ENCODE measurements at places on chromosomes 7 and 10. TPM values are rescaled to one million over a fixed set of nuclear protein-coding genes. Genes with fewer than 3 reads are reported as not detected.

DNA sequence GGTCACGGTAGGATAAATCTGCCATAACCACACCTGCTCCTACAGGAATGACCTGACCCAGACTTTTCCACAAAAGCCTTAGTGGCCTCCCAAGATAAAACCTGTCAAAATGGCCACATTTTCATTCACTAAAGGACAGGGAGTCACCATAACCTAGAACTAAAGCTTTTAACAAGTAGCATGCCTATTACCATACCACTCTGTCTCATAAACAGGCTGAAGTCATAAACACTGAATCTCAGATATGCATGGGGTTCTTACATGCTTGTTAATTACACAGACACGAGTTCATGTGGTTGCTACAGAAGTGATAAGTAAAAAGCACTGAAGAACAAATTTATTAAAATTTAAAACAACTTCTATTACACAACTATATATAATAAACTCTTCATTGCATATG is 56.0 kb downstream of the HIPK2 start:
- no peak for DNase-seq

The NKX6-2 gene
- not detected for total RNA-seq

- DNase-seq = no peak
Measured at GRCh38 chr7:42469341-42469740, 232.3 kb upstream of the GLI3 start.

DNA sequence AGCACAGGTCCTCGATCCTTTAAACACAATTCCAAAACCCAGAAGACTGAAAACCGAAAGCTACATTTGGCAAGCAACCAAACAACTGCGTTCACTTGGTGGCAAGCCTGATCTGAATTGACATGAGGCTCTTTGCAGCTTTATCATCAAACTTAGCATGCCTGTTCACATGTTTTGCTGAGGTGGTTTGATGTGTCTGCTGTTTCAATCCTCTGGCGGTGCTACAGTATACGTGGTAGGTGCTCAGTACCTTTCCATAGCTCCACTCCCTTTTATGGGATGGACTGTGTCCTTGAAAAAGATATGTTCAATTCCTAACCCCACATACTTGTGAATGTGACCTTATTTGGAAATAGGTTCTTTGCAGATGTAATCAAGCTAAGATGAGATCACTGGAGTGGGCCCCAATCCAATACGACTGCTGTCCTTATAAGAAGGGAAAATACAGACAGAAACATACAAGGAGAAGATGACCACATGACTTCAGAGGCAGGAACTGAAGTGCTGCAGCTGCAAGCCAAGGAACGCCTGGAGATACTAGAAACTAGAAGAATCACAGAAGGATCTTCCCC is 33.4 kb downstream of the CCDC6 start:
- DNase-seq = no peak

The VWC2 gene
- 0.03 TPM for total RNA-seq

The SEMA3C gene
- 0.54 TPM for total RNA-seq

DNA sequence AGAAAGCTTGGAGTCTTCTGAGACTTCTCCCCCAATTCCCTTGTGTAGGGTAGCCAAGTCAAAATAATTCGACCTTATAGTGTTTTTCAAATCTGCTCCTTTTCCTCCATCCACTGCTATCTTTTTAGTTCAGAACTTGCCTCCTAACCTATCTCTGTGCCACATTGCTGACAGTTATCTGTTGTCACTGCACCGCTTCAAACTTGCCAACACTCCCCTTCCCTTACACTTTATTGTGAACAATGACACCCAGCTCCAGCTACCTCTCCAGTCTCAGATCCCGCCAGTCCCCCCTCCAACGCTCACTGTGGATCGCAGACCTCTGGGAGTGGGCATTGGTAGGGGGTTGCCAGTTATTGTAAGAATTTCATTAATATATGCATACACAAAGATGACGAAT is 16.3 kb upstream of the HPS1 start:
- no peak for DNase-seq

DNA sequence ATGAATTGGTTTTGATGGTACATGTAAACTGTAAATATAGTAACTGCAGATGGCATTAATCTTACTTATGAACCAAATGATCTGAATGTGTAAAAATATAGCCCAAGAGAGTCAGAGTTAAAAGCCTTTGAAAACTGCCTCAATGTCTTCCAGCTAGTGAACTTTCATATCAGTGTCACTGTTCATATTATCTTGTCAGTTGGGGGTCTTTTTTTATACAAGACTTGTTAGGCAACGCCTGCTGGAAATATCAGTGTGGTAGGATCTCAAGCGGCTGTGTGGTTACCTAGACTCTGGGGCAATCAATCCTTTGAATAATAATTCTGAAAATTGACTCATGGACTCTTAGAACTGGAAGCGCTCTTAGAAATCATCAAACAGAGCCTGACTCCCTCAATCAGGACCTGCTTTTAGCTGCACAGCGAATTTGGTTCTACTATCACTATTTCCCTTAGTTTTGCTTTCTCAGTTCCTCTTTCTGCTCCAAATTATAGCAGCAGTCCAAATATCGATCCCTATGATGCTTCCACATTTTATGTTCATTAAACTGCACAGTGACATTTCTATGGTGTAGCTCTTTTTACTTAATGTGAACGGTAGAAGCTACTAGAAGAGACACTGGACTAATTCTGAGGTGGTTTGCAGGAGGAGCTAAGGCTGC is 100.1 kb upstream of the COL1A2 start:
- DNase-seq = no peak

DNA sequence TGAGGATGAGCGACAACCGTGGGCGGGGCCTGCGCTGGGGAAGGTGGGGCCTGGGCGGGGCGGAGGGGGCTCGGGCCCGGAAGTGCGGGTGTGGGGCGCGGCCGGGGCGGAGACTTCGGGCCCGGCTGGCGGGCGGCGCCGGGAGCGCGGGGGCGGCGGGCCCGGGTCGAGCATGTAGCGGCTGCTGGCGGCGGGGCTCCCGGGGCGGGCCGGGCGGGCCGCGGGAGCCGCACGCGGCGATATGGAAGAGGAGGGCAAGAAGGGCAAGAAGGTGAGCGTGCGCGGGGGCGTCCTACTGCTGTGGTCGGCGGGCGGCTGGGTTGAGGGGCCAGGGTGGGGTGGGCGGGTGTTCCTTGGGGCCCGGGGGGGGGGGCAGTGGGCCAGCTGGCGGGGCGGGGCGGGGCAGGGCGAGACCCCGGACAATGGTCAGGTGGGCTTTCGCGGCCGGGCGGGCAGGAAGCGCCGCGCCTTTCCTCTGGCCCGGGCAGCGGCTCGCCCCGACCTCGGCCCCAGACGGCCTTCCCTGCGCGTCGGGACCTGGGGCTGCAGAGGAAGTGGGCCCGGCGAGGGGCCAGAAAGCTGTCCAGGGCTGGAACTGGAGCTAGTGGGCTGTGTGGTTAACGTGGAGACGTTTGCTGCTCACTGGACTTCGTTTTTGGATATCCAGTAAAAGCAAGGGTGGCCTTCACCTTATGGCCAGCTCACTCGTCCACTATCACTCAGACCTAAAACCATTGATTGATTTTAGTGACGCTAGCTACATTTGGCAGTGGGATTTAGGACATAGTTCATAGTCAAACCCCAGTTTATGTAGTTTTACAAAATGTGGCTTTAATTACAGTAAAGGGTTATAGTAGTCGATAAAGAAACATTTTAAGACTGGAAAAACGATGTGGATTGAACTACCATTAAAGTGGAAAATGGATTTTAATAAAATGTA is at the start of gene CCM2:
Gene CCM2, plus strand, starts transcription at position 109 of the 940 bp plus-strand sequence. Its CDS starts 133 bp downstream, at position 242.
- DNase-seq = peak; percentile 80
